ENCODE measurements at places on chromosomes 6 and 20.

GRCh38 chr6:7903673-7904072, 6.9 kb downstream of the TXNDC5 start:
- H3K27me3 ChIP-seq: no peaks in the 10 kb centered on the region
- H3K27ac ChIP-seq: no peak overlapping the region
- H3K4me1 ChIP-seq: no peaks in the 10 kb centered on the region

DNA sequence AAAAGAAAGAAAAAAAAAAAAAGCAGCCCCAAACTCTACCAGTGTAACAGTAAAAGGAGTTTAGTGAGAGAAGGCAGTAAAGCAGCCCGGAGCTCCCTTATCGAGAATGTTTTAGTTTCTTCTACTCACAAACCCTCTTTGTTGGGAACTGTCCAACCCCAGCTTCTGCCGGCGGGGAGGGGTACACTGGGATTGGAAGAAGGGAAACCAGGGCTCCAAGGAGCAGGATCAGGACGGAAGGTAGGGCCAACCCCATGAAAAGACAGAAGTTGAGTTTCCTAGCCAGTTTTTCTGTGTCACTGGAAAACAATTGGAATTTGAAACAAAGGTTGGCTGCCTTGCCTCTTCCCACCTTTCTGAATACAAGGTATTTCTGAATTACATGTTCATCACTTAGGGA, 66.0 kb downstream of the KIZ start:
- no peak overlapping the region for H3K27ac ChIP-seq
- H3K4me3 ChIP-seq: no peak overlapping the region
- no peaks in the 10 kb centered on the region for H3K4me1 ChIP-seq

DNA sequence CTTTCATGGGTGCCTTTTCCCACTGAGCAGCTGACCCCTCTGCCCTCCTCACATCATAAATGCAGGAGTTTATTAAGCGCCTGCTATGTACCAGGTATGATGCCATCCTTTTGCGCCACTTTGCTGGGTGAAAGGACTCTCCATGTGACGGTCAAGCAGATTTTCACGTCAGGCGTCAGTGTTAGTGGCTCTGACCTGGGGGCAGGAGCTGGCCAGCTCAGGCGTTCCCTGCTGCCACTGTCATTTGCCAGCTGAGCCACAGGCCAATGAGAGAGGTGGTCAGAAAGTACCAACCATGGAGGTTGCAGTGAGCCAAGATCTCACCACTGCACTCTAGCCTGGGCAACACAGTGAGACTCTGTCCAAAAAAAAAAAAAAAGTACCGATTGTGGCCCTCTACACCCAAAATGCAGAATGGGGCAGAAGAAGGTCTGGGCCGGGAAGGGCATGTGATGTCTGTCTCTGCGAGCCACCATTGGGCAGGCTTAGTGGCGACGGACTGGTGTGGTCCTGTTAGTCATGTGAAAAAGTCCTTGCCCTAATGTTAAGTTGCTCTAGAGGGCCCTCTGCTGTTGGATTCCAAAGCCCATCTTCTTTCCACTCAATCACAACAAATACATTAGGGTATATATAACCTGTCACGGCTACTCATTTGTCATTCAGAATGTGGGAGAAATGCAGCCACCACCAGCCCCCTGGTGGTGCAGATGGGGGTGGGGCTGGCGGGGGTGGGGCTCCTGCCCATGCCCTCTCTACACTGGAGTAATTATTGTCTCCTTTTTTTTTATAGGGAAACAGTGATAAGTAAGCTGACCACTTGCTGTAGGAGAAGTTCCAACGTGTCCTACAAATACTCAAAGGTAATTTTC, 18.4 kb upstream of the SLC22A1 start:
- no peaks in the 10 kb centered on the region for H3K4me1 ChIP-seq
- H3K27me3 ChIP-seq: no peaks in the 10 kb centered on the region
- no peak for DNase-seq
- H3K4me3 ChIP-seq: no peak overlapping the region
- H3K27ac ChIP-seq: no peak overlapping the region

DNA sequence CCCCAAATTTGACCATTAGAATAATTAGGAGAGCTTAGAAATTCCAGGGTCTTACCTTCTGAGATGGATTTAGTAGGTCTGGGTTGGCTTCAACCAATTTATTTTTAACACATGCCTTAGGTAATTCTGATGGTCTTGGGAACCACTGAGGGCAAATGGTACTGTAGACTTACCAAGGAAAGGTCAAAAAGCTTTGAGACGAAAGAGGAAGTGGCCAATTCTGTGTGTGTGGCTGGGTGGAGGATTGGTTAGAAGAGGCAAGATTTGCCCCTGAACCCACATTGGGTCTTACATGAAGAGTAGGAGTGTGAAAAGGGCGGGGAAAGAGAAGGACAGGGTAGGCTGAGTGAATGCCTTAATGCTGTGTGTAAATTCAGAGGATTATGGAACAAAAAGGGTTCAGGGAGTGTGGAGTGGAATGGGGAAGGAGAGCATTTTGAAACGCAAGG, 2.7 kb downstream of the ITCH start:
- H3K4me3 ChIP-seq: no peak overlapping the region
- H3K27ac ChIP-seq: no peak overlapping the region
- H3K27me3 ChIP-seq: no peaks in the 10 kb centered on the region
- no peaks in the 10 kb centered on the region for H3K36me3 ChIP-seq
- no peak for DNase-seq

GRCh38 chr6:155980014-155980767, 524.6 kb upstream of the NOX3 start:
- no peaks in the 10 kb centered on the region for H3K27me3 ChIP-seq
- DNase-seq: no peak
- no peak overlapping the region for H3K4me3 ChIP-seq
- no peaks in the 10 kb centered on the region for H3K36me3 ChIP-seq

GRCh38 chr6:134690048-134690447, 259.9 kb downstream of the ALDH8A1 start:
- no peaks in the 10 kb centered on the region for H3K4me1 ChIP-seq
- no peak overlapping the region for H3K4me3 ChIP-seq
- no peak for DNase-seq
- no peaks in the 10 kb centered on the region for H3K27me3 ChIP-seq
- no peaks in the 10 kb centered on the region for H3K36me3 ChIP-seq
- H3K27ac ChIP-seq: no peak overlapping the region

- no peak for DNase-seq
- no peak overlapping the region for H3K27ac ChIP-seq
- no peaks in the 10 kb centered on the region for H3K27me3 ChIP-seq
- H3K4me1 ChIP-seq: no peaks in the 10 kb centered on the region
- no peak overlapping the region for H3K4me3 ChIP-seq
These were observed 152.3 kb upstream of the BEND6 start for GRCh38 chr6:56802584-56802983.
